ENCODE measurements at places on chromosomes 5 and 9. TPM values are rescaled to one million over a fixed set of nuclear protein-coding genes. Genes with fewer than 3 reads are reported as not detected.

- DNase-seq, result no peak
- peaks cover 30% of the 10 kb centered on the region for H3K36me3 ChIP-seq
- peak overlapping the region; percentile 100 for H3K27ac ChIP-seq
- H3K27me3 ChIP-seq, result no peaks in the 10 kb centered on the region
Observed at GRCh38 chr9:92294297-92294676, 790 bp upstream of the IARS1 start.

Gene CLTA
- total RNA-seq, result 243 TPM

- H3K27me3 ChIP-seq, result no peaks in the 10 kb centered on the region
- H3K4me3 ChIP-seq, result no peak overlapping the region
- peaks cover 10% of the 10 kb centered on the region for H3K36me3 ChIP-seq
- no peak for DNase-seq
Observed at GRCh38 chr5:14727428-14727865, 62.9 kb downstream of the OTULIN start.

DNA sequence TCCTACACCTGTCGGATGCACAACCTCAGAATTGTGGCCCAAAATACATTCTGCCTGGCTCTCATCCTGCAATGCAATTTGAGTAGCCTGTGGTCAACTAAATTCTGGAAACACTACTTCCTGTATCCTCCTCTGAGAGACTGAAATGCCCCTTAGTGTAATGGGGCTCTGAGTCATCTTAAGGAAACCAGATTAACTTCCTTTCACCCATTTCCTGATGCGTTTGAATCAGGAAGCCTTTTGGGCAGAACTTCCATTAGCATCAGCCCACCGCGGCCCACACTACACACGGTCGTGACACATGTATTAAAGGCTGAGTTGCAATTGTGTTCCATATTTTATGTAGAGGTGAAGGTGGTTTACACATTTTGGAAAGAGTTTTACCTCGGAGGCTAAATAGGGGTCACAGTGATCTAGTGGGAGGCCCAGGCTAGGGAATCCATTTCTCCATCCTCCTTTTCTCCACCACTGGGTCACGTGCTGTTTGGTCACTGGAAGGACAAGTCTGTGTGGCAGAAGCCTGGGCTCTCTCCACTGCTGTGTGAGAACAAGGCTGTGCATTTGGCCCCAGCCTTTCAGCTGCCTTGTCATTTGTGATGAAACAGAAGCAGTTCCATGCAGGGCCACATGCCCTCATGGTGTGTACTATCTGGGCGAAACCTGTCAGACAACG lies 55.9 kb downstream of the DAP start:
- H3K4me1 ChIP-seq, result peaks cover 56% of the 10 kb centered on the region
- H3K27me3 ChIP-seq, result no peaks in the 10 kb centered on the region
- H3K27ac ChIP-seq, result peak overlapping the region; percentile 67
- H3K36me3 ChIP-seq, result peaks cover 6% of the 10 kb centered on the region

DNA sequence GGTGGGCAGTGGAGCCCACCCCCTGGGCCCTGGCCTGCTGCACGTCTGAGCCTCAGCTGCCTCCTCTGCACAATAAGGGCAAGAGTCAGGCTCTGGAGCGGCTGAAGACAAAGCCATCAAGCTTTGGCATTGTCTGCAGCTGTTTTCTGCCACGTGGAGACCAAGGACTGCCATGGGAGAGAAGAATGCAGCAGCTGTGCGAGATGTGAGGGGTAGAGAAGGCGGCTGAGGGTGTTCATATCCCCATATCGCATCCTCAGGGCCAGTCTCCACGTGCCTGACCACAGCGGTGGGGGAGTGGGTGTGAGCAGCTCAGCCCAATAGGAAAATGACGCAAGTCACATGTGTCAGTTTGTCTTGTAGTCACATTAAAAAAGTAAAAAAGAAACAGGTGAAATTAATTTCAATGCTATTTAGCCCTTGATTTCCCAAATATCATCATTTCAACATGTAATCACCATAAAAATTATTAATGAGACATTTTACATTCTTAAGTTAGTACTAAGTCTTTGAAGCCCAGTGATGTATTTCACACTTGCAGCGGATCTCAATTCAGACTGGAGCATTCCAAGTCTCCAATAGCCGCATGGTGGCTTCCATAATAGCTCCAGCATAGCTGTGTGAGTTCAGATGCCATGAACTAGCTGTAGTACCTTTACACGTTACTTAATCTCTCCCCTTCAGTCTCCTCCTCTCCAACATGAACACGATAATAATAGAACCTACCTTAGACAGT lies 6.6 kb downstream of the C1QTNF2 start:
- no peak for DNase-seq
- no peaks in the 10 kb centered on the region for H3K27me3 ChIP-seq
- H3K27ac ChIP-seq, result peak overlapping the region; percentile 42
- H3K4me3 ChIP-seq, result no peak overlapping the region

DNA sequence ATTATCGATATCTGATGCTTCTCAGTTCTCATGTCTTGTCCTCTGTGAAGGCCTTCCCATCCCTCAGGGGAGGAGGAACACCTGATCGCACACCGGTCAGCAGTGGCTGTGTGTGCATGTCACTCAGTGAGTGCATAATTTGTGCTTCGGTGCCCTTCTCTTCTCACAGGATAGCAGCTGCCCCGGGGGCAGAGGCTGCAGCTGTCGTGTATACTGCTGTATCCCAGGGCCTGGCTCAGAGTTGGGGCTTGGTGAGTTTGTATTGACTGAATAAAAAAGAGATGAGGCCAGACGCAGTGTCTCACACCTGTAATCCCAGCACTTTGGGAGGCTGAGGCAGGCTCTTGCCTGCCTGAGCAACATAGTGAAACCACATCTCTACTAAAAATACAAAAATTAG lies 49.7 kb upstream of the NCS1 start:
- DNase-seq, result no peak
- peaks cover 34% of the 10 kb centered on the region for H3K4me1 ChIP-seq
- H3K27me3 ChIP-seq, result no peaks in the 10 kb centered on the region
- no peak overlapping the region for H3K27ac ChIP-seq

GRCh38 chr5:150122536-150123481 lies 32.8 kb downstream of the PDGFRB start:
- no peaks in the 10 kb centered on the region for H3K27me3 ChIP-seq
- H3K4me3 ChIP-seq, result no peak overlapping the region
- H3K27ac ChIP-seq, result no peak overlapping the region
- peaks cover 58% of the 10 kb centered on the region for H3K36me3 ChIP-seq
- H3K4me1 ChIP-seq, result peaks cover 4% of the 10 kb centered on the region

DNA sequence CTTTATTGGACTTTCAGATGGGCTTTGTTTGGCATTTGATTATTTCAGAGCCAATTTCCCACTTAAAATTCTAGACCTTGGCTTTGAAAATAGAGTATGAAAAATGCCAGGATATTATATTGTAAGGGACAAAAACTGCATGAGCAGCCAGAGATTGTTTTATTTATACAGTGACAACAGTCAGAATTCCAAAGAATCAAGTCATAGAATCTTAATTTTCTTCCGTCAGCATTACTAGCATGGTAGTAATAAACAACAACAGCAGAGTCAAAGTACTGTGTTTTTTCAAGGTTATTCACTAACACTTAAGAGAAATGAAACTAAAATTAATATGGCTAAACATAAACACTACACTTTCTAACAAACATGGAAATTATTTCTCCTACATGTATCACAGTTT lies 52.2 kb downstream of the MLLT3 start:
- peaks cover 3% of the 10 kb centered on the region for H3K36me3 ChIP-seq
- H3K27ac ChIP-seq, result peak overlapping the region; percentile 1
- DNase-seq, result no peak
- H3K4me3 ChIP-seq, result no peak overlapping the region

- no peak for DNase-seq
- no peaks in the 10 kb centered on the region for H3K36me3 ChIP-seq
- H3K4me3 ChIP-seq, result no peak overlapping the region
- H3K27me3 ChIP-seq, result no peaks in the 10 kb centered on the region
- no peak overlapping the region for H3K27ac ChIP-seq
- peaks cover 7% of the 10 kb centered on the region for H3K4me1 ChIP-seq
Observed at GRCh38 chr5:142100307-142100706, 8.3 kb upstream of the NDFIP1 start.

DNA sequence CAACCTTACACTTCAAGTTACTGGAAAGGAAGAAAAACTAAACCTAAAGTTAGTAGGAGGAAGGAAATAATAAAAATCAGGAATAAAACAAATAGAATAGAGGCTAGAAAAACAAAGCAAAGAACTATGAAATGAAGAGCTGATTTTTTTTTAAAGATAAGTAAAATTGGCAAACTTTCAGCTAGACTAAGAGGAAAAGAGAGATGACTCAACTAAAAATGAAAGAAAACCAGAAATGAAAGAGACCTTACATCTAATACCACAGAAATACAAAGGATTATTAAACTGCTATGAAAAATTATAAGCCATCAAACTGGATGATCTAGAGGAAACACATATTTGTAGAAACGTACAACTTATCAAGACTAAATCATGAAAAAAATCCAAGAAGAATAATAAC lies 60.0 kb downstream of the PRRC1 start:
- H3K4me1 ChIP-seq, result peaks cover 12% of the 10 kb centered on the region
- H3K36me3 ChIP-seq, result no peaks in the 10 kb centered on the region
- peak overlapping the region; percentile 38 for H3K27ac ChIP-seq
- H3K4me3 ChIP-seq, result no peak overlapping the region
- no peaks in the 10 kb centered on the region for H3K27me3 ChIP-seq

Gene CSNK1A1
- total RNA-seq, result 227 TPM

Gene IFNA21
- total RNA-seq, result not detected

Gene FOXD4L4
- total RNA-seq, result not detected

Gene TERT
- total RNA-seq, result not detected

Gene MAP1B
- total RNA-seq, result 316 TPM

DNA sequence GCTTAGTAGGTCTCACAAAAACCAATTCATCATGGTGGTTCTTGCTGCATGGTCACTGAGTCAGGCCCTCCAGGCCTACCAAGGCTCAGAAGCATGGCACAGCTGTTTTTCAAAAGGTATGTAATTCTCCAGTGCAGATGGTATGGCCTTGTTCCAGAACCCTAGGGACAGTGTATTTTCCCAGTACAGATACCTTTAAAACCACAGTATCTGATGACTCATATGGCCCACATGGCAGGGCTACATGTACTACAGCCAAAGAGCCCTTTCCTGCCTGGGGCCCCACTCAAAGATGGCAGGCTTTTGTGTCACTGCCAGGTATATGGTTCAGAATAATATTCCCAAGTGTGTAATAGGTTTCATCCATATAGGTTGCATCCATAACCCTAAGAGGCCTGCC lies 16.5 kb downstream of the CSF2 start:
- no peak for DNase-seq
- H3K4me3 ChIP-seq, result no peak overlapping the region
- no peaks in the 10 kb centered on the region for H3K27me3 ChIP-seq
- peaks cover 49% of the 10 kb centered on the region for H3K4me1 ChIP-seq

Gene GARIN3
- total RNA-seq, result not detected

GRCh38 chr5:15737036-15737821 lies 237.2 kb downstream of the FBXL7 start:
- H3K27me3 ChIP-seq, result no peaks in the 10 kb centered on the region
- no peaks in the 10 kb centered on the region for H3K36me3 ChIP-seq
- no peak for DNase-seq
- no peak overlapping the region for H3K4me3 ChIP-seq
- H3K27ac ChIP-seq, result no peak overlapping the region

DNA sequence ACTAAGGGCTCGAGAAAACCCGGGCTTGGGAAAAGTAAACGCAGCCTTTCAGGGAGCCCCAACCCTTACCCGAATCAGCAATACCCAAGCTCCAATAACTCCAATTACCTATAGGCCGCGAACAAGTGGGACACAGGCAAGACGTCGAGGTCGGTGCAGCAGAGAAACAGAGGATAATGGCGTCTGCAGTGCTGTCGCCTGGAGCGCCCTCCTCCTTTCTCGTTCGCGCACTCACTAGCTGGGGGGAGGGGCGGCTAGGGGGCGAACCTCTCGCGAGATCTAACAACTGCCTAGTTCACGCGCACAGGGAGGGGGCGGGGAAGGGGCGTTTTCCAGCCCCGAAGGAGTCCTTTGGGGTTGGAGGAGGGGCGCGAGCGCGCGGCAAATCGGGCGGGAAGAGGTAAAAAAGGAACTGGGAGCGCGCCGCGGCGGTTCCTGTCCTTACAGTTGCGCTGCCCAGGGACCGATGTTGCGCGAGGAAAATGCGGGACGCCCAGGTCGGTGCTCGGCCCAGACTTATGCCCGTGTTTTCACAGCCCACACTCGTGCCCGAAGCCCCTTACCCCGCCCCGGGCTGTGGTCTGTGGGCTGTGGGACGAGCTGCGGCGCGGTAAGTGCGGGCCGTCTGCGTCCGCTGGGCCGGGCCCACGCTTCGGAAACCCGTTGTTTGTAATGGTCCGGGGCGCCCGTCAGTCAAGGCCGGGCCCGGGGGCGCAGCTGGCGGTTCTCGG lies at the start of gene RMI1:
RMI1 (plus strand) TSS at position 411 of the 731 bp plus-strand sequence. CDS start 20,182 bp downstream, outside the sequence.
- peaks cover 39% of the 10 kb centered on the region for H3K4me1 ChIP-seq
- peaks cover 21% of the 10 kb centered on the region for H3K36me3 ChIP-seq
- peak; percentile 96 for DNase-seq
- no peaks in the 10 kb centered on the region for H3K27me3 ChIP-seq

GRCh38 chr9:6884990-6885389 lies 127.2 kb downstream of the KDM4C start:
- DNase-seq, result no peak
- H3K27me3 ChIP-seq, result no peaks in the 10 kb centered on the region
- H3K4me1 ChIP-seq, result no peaks in the 10 kb centered on the region
- no peak overlapping the region for H3K27ac ChIP-seq
- no peak overlapping the region for H3K4me3 ChIP-seq

Gene RGS3
- 58.2 TPM for total RNA-seq

Gene C5orf24
- total RNA-seq, result 121 TPM

Gene CAMK4
- total RNA-seq, result 0.89 TPM

Gene TICAM2
- total RNA-seq, result 4.0 TPM

Gene SHOC1
- total RNA-seq, result not detected

GRCh38 chr9:109518621-109519335 lies 20.7 kb upstream of the PTPN3 start:
- no peak overlapping the region for H3K27ac ChIP-seq
- H3K27me3 ChIP-seq, result peaks cover 6% of the 10 kb centered on the region
- DNase-seq, result no peak
- no peak overlapping the region for H3K4me3 ChIP-seq
- H3K36me3 ChIP-seq, result no peaks in the 10 kb centered on the region

DNA sequence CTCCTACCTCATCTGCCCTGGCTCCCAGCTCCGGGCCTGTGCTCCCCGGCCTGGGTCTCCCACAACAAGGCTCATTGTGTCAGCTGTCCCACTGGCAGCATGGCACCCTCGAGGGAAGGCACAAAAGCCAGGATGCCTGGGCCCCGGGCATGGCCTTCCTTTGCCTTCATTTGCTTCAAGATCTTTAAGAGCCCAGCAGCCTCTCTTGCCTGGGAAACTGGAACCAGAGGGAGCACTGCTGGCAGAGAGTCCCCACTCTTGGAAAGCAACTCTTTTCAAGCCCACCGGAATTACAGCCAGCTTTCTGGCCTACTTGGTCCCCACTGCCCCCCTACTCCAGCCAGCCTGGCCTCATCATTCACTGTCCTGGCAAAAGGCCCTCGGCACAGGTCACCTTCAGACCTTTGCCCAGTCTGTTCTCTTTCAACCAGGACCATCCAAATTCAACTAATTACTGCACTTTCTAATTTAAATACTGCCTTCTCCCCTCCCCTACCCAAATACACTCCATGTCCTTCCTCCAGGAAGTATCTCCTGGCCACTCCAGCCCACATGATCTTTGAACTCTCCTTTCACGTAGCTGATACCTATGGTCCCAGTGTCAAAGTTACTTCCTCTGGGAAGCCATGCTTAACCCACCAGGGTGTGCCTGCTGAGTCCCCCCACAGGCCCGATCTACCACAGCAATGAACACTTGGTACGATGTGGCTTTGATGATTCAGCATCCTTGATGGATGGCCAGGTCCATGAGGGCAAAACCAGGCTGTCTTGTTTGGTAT lies 8.9 kb downstream of the ZER1 start:
- DNase-seq, result no peak
- H3K4me3 ChIP-seq, result no peak overlapping the region
- no peaks in the 10 kb centered on the region for H3K4me1 ChIP-seq
- H3K27ac ChIP-seq, result no peak overlapping the region

All from chondrocyte (in vitro differentiated cells).